Activated CD4-positive, alpha-beta T cell treated with anti-CD3 and anti-CD28 coated beads, Interleukin-2, amount 50 U/mL, for 1 hour (primary cell): ENCODE measurements at places on chromosomes 4 and X.

DNA sequence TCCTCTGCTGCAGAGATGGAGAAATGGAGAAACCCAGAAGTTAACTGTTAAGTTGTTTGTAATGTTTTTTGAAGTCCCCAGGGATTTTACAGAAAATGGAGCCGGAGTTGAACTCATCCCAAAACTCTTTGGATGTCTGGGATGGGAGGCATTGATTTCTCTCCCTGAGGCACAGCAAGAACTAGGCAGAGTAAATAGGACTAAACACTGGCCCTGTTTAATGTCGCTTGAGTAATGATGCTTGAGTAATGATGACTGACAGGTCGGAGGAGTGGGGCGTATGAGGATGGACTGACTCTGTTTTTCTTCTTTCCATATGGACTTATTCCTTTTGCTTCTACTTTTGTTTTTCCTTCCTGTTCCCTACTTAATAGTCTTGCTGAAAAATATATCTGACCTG is 69.9 kb downstream of the ARHGAP10 start:
- DNase-seq: no peak

DNA sequence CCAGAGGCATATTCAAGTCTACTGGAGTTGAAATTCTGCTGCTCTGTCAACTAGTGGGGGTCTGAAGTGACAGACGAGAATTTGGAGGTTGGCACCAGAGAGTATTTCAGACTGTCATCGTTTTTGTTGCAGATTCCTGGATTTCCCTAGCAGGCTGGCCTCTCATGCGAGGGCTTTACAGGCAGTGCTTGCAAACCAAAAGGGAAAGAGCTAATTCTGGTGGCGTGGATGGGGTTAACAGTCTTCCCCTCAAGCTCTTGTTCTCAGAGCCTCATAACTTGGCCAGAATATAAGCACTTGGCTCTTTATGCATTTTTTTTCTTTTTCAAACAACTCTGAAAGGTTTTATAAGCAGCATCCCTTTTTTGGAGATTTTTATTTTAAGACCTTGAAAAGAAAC is at the start of gene SPARCL1:
SPARCL1 (minus strand) TSS at position 190 of the 400 bp plus-strand sequence. CDS start 29,802 bp downstream, outside the sequence.
- no peak for DNase-seq

- no peak for DNase-seq
Measured at GRCh38 chr4:11489453-11490083, 60.9 kb upstream of the HS3ST1 start.

DNA sequence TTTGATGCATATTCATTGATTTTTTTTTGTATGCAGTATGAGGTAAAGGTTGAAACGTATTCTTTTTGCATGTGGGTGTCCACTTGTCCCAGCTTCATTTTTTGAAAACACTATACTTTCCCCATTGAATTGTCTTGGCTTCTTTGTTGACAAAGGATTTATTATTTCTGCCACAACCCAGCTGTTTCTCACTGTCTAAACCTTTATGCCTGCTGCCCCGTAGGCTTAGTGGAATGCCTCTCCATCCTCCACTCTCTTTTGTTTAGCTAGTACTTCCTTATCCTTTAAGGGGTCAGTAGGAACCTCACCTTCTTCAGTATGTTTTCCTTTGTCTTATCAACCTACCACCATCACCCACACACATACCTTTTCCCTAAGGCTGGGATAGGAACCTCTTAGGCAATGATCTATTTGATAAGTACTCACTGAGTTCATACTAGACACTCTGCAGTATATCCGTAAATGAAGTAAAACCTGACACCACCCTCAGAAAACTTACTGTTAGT is 8.5 kb downstream of the FMR1 start:
- no peak for DNase-seq

DNA sequence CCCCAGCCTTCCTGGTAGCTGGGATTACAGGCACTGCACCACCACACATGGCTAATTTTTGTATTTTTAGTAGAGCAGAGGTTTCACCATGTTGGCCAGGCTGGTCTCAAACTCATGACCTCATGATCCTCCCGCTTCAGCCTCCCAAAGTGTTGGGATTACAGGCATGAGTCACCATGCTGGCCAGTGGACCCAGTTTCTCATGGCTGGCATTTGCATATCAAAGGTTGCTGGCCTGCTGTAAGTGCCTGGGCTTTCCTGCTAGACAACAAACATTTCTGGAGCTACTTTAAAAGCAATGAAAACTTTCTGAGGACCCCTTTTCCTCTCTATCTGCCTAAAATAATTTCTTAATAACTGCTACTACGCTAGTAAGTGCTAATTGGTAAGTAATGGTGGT is 228.2 kb downstream of the PCDH10 start:
- no peak for DNase-seq

GRCh38 chr4:3472411-3473141 is 9.5 kb downstream of the DOK7 start:
- DNase-seq: no peak

GRCh38 chr4:82425478-82425877 is 4.8 kb downstream of the HNRNPDL start:
- no peak for DNase-seq

GRCh38 chr4:182812916-182813315 is 104.3 kb downstream of the DCTD start:
- no peak for DNase-seq

DNA sequence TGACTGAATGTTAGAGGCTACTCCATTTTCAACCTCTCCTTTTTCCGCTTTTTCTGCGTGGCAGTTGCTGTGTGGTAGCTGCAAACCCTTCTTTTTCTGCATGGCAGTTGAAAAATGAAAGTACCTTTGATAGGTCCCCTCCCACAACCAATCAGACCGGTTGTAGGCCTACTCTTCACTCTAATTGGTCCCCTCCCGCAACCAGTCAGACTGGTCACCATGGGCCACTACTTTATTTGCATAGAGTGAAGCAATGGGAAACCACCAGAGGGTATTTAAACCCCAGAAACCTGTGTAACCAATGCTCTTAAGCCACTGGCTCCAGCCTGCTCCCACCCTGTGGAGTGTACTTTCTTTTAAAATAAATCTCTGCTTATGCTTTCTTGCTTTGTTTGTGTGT is 877.8 kb downstream of the FAM133A start:
- DNase-seq: no peak

DNA sequence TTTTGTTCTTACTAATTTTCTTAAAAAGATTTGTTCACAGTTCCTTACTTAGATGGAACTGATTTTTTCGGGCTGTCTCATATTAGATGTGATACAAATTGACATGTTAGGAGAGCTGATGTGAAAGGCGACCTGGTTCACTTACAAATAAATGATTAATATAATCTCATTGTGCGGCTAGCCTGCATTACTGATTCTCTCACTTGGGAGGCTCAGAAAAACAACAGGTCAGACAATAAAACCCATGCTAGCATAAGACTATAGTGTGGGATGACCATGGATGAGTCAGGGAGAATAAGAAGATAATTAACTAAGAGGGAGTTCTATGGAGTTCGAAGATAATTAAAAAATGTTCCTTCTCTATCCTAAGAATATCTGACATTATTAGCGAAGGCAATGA is 40.8 kb downstream of the RTL9 start:
- DNase-seq: no peak

DNA sequence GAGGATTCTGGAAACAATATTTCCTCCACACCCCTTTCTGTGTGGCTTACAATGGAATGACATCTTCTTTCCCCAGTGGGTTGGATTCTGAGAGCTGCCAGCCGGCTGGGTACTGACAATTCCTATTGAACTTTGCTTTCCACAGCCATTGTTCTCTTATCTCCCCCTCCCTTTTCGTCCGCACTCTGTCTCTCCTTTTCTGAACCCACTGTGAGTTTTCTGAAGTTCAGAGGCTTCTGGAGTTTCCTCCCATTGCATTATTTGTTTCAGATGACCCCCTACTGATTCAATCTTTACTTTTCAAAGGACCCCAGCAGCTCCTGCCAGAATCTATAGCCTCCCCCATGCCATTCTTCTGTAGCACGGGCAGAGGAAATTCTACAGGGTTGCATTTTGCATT is 10.4 kb downstream of the SMPX start:
- no peak for DNase-seq

DNA sequence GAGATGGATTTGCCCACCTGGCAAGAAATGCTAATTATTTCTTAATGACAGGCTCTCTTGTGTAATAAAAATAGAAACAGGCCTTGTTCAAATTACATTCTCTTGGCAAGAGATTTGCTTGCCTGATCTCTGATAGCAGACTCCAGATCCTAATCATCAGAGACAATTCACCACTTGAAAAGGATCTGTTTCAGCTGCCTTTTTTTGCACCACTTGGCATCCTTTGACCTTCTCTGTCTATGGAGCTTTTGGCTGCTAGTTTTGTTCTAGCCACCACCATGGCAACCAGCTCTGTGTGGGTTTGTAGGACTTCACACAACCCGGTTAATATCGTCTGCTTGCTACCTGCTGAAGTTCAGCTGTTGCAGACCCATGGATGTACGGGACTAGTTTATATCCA is 241.1 kb upstream of the TLL1 start:
- no peak for DNase-seq

- DNase-seq: no peak
Measured at GRCh38 chrX:107451731-107452130, 2.3 kb downstream of the FRMPD3 start.

DNA sequence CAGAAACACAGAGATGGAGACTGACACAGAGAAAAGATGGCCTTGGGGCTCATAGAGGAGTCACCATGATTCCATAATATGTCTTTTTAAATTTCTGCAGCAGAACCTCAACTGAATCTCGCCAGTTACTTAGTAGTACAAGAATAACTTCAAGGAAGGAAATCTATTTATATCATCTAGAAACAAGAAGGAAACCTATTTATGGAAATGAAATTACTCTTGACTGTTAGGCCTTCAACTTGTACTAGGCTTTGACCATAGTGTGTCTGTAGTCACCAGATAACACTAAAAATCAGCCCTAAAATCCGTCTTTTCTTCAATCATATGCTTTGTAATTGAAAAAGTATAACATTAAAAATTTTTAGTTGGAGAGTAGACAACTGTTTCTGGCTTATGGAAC is 740.4 kb downstream of the TRIML1 start:
- DNase-seq: no peak

DNA sequence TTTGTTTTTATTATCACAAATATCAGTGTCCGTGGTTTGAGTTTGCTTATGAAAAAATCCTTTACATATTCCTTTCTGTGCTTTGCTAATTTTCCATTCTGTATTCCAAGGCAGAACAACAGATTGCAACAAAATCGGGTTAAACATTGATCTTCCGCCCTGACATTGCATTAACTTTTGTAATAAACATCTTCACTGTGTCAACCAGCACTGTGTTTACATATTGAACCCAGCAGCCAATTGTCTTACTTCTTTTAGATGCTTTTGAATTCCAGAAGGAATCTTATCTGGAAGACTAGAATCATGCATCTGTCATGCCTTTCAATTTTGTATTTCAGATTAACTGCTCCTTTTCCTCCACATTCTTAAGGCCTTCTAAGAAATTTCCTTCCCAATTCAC is 147.8 kb upstream of the CXXC4 start:
- DNase-seq: no peak

DNA sequence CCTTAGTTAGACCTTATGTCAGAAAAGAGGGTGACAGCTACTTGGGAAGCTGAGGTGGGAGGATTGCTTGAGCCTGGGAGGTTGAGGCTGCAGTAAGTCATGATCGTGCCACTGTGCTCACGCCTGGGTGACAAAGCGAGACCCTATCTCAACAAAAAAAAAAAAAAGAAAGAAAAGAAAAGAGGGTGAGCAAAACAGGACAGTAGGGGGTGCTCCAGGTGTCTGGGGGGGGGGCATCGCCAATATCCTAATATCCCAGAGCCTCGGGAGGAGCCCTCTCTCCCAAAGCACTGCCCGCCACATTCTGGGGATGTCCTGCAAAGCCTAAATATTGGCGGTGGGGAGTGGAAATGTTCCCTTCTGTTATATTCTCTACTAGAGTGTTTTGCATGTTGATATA is 120.9 kb upstream of the TBL1X start:
- no peak for DNase-seq

DNA sequence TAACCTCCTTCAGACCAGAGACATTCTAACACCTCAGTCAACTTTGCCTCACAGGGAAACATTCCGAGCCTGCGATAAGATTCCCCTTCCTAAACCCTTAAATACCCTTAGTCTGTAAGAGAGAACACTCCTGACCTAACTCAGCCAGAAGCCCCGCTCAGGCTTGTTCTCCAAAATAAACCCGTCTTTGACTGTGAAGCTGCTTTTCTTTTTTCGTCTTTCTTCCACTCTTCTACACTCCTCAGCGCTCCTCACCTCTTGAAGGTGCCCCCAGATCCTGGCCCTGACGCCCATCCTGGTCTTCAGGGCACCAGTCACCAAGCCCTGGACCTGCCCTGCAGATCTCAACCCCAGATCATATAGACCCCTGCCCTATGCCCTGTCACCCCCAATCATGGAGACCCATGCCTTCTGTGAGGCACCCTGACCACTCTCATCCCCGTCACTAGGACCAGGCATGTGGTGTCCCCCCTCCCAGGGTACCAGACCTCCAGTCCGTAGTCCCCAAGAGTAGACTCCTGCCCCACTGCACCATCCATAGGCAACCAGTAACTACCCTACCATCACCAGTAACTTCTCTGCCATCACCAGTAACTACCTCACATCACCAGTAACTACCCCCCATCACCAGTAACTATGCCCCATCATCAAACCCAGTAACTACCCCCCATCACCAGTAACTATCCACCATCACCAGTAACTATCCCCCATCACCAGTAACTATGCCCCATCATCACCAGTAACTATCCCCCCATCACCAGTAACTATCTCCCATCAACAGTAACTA is 3.5 kb downstream of the ASMTL start:
- DNase-seq: no peak
